ENCODE measurements at places on chromosomes 5 and 9.

DNA sequence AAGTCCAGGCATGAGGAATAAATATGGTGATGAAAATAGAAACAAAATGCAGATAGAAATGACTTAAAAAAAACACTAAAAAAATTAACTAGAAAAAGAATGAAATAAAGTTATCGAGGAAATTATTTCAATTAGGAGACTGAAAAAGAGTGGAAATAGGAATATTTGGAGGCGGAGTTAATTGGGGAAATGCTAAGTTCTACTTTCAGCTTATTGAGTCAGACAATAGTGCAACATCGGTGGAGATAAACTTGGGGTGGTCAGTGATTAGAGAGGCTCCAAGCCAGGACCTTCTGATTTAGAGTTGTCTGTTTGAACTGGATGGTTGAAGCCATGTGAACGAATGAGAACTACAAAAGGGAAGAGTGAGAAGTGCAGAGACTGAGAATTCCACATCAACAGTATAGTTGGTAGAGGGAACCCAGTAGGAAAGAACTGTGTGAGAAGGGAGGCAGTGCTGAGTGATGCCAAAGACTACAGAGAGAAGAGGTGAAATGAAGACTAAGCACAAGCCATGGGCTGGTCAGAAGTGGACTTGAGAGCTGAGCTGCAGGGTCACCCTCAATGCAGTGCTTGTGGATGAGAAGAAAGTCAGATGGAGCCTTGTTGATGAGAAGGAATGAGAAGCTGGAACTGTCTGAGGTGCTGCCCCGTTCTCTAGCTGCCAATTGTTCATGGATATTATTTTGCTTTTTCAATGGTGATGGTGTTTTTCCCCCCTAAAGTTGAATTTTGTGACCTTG, 160.7 kb downstream of the ICE1 start:
- DNase-seq: no peak

- no peak for DNase-seq
Observed at GRCh38 chr5:140228364-140228837, 53.4 kb downstream of the CYSTM1 start.

DNA sequence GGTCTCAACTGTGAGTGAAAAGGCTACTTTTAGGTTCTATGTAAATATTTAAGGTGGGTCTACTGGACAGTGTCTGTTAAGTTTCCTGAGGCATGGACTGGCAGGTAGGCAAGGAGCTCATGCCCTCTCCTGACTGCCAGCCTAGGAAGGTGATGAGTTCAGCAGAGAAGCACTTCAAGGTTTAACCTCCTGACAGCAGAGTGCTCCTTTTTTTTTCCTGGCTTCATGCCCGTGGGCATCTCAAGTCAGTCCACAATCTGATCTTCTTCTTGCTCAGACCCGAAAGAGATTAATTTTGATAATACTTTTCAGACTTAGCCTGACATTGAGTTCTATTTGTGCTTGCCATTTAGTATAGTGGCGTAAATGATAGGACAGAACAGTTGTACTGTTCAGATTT, 241.9 kb upstream of the NREP start:
- no peak for DNase-seq

GRCh38 chr5:154764967-154765366, 9.8 kb downstream of the LARP1 start:
- no peak for DNase-seq

DNA sequence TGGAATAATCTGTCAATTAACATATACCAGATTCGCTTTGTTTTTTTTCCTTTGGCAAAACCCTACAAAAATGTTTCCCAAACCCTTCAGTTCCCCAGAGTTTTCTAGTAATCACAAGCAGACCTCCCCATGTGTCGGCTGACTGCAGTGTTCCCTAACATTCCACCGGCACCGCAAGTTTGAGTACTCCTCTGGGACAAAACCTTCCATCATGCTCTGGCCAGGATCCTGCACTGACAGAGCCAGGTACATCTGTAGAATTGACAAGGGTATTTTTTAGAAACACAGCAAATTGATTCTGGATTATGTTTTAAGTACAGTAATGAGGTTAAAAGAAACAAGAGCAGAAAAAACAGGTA, 174.7 kb downstream of the GAS1 start:
- no peak for DNase-seq

- DNase-seq: no peak
Observed at GRCh38 chr9:108688051-108688450, 167.7 kb downstream of the ACTL7B start.

DNA sequence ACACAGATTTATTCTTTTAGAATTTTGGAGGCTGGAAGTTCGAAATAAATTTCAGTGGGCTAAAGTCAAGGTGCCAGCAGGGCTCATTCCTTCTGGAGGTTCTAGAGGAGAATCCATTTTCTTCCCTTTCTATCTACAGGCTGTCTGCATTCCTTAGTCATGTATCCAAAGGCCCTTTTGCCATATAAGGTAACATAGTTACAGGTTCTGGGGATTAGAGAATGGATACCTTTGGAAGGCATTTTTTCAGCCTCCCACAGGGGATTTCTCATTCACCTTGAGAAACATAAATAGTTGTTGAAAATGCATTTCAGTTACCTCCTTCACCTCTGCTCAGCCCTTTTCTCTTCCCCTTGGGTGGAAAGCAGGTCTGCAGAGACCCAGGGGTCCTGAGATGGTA, 280.0 kb upstream of the MAP3K1 start:
- DNase-seq: no peak

- DNase-seq: peak; percentile 81
Observed at GRCh38 chr5:141084487-141084989, 9.9 kb upstream of the PCDHB2 start.

DNA sequence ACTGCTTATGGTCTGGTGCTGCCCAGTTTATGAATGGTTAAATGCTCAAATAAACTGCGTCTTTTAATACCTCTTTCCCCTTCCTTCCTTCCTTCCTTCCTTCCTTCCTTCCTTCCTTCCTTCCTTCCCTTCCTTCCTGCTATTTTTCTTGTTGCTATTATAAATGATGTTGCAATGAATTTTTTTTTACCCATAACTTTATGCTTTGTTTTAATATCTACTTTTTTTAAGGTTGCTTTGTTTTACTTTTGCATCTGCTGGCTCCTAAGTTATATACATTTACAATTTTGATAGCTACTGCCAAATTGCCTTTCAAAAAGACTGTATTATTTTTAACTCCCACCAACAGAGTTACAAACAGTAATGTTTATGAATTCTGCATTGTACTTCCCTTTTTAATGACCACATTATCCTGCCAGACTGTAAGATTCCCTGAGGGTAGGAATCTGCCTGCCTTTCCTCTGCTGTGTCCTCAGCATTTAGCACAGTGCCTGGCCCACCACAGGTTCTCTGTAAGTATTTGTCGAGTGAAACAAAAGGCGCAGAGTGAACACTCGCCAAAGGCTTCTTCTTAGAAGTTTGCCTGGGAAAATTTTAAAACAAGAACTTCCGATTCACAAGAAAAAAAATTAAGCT, 36.9 kb downstream of the KIF4B start:
- DNase-seq: no peak

GRCh38 chr5:151125421-151125820, 32.2 kb downstream of the ANXA6 start:
- no peak for DNase-seq

GRCh38 chr9:113602126-113603047, 138.9 kb downstream of the RGS3 start:
- DNase-seq: peak; percentile 87

DNA sequence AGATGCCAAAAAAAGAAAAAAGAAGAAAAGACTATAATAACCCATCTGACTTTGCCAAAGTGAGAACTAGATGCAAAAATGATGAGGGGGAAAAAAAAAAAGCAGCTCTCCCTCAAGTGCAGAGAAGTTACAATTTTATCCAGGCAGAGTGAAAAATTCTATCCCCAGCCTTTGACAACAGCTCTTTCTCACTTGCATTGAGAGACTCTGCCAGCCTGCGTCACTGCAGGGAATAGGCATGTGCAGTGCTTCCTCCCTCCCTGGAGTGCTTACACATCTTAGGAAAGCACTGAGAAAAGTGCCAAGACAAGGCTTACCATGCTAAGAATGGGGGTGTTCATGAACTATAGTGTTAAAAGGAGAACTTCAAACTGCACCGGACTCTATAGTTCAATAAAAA, 418.6 kb upstream of the TYRP1 start:
- DNase-seq: no peak

Measured in RKO (cell line).